Stimulated activated naive B cell treated with anti-CD40 and anti-IgM and Interleukin-4, amounts not matched to agents 10 μg/mL and 1 μg/mL and 100 μg/mL, for 72 hours (primary cell): ENCODE measurements at places on chromosomes 1 and 21.
A peak's percentile ranks its signal among the peaks of the same experiment; 100 is the strongest.

DNA sequence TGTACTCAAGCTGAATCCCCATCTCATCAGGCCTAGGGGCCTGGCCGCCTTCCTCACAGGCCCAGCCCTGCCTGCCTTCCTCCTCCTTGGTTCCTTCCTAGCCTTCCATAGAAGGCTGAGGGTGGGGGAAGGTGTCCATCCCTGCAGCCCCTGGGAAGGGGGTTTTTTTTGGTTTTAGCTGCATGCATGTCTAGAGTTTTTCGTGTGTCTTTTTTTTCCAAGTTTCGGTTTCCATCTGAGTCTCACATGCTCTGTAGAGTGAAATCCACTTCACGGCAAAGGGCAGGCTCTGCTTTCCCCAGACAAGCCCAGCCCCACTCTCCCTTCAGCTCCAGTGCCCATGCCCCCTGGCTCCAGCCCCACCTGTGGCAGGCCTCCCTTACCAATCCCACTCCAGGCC lies 32.1 kb downstream of the GRHL3 start:
- DNase-seq: no peak

DNA sequence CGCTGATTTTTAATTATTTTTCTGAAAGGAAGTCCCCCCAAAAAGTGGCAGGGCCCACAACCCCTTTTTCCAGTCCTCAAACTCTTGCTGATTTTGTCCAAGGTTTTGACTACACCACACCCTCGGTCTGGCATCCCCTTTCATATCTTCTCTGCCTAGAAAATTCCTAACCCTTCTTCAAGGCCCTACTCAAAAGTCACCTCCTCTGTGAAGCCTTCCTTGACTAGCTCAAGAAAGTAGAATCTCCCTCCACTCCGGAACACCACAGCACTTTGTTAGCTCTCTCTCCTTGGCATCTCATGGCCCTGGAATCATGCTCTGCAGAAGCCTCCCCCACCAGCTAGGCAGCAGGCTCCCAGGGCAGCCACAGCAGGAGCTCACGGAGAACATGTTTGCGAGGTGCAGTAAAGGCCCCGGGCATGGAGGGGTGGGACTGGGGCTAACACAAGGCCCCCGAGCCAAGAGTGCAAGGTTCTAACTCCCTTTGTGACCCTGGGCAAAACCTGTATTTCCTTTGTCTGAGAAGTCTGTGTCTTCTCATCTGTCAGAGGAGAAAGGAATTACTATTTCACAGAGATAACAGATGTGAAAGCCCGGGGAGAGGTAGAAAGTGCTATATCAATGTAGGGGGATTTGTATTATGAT lies 17.7 kb upstream of the S100A7 start:
- no peak for DNase-seq

- no peak for DNase-seq
Measured at GRCh38 chr1:24484199-24484598, 18.4 kb upstream of the RCAN3 start.

- no peak for DNase-seq
Measured at GRCh38 chr1:161836018-161836417, 69.9 kb downstream of the ATF6 start.

DNA sequence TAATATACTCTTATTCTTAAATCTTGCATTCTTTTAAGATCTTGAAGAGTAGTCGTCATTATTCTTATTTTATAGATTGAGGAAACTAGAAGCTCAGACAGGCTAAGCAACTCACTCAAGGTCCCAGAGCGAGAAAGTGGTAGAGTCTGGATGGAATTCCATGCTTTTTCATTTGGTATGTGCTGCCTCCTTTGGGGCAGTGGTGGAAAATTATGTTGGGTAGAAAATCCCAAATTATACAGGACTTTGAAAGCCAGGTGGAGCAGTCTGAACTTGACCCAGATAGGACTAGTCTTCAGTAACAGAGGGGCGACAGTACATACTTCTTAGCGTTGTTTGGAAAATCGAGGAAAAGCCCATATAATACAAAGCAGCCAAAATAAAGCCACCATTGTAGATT lies 205.6 kb downstream of the ATG4C start:
- no peak for DNase-seq

- peak; percentile 28 for DNase-seq
Measured at GRCh38 chr1:46302641-46303037, 777 bp downstream of the LRRC41 start.

- DNase-seq: peak; percentile 11
Measured at GRCh38 chr1:224851210-224851847, 78.1 kb upstream of the DNAH14 start.

DNA sequence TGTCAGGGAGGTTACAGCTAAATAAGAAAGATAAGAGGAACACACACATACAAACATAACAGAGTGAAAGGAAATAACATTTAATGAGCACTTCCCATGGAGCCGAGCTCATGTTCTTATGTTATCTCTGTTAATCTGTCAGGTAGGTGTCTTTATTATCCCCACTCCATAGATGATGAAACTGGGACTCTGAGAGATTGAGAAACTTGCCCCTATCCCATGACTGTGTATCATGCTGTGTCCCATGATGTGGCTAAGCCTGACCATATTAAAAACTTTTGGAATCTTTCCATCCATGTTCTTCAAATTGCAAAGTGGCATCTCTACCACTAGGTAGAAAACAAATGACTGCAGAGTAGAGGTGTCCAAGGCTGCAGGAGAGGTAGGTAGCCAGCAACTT lies 285.2 kb upstream of the SGIP1 start:
- no peak for DNase-seq

DNA sequence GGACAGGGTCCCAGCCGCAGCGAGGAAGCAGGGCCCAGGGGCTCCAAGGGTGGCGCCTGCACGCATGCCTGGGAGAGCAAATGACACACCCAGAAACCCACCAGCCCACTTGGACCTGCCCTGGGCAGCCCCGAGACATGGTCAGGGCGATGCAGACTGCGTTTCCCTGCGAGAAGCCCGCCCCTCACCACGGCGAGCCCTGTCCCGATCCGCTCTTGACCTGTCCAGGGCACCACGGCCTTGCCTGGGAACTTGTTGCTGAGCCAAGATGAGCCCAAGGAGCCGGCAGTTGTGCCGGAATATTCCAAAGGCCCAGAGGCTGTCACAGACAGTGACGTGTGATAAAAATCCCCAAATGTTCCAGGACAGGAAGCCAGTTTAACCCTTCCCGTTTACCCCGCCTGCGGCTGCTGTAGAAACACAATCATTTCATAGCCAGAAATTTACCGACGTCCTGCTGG lies 78.1 kb downstream of the SIK1 start:
- no peak for DNase-seq

DNA sequence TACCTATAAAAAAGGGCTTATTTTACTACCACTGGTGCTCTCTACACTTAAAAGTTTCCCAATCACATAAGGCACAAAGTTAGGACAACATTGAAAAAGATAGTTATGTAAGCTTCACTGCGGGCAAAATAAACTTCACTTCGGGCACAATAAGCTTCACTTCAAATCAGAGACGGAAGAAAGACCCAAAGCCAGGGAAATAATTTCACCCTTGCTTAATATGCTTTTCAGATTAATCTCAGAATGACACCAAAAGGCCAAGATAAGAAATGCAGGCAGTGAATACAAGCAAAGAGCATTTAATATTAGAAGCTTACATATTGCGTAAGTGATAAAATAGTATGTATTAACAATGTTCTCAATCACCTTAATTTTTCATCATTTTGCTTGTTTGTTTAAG lies 444.2 kb downstream of the SETD4 start:
- DNase-seq: no peak

GRCh38 chr1:31583995-31584868 lies 7.9 kb downstream of the TINAGL1 start:
- DNase-seq: no peak

- DNase-seq: no peak
Measured at GRCh38 chr1:201335901-201336300, 41.6 kb downstream of the TNNT2 start.

- DNase-seq: no peak
Measured at GRCh38 chr1:62572476-62572875, 24.8 kb upstream of the ANGPTL3 start.
